ENCODE measurements at places on chromosomes 2 and 18.
A peak's percentile ranks its signal among the peaks of the same experiment; 100 is the strongest.

GRCh38 chr2:57093020-57093419, 909.2 kb downstream of the CCDC85A start:
- no peak for DNase-seq

DNA sequence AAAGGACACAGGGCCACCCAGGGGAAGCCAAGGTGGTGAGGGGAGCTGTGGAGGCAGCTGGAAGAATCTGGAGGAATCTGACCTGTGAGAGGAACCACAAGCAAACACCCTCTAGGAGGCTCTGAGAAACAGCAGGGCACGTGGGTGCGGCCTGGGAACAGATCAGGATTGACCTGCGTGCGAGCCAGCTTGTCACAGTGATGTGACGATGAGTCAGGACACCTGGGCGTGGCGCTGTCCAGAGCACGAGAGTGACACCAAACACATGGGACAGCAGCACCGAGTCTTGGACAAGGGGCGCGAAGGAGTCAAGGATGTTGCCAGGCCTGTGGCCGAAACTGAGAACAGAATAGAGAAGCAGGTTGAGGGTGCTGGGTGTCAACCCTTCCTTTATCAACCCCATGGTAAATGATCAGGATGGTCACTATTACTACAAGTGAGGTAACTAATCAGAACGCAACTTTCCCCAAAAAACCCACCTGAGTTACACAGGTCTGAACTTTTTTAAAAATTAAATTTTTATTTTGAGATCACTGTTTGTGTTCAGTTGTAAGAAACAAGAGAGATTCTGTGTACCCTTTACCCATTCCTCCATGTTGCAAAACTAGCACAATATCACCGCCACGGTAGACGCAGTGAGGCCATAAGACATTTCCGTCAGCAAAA, 637 bp upstream of the SFT2D3 start:
- DNase-seq, result peak; percentile 97

DNA sequence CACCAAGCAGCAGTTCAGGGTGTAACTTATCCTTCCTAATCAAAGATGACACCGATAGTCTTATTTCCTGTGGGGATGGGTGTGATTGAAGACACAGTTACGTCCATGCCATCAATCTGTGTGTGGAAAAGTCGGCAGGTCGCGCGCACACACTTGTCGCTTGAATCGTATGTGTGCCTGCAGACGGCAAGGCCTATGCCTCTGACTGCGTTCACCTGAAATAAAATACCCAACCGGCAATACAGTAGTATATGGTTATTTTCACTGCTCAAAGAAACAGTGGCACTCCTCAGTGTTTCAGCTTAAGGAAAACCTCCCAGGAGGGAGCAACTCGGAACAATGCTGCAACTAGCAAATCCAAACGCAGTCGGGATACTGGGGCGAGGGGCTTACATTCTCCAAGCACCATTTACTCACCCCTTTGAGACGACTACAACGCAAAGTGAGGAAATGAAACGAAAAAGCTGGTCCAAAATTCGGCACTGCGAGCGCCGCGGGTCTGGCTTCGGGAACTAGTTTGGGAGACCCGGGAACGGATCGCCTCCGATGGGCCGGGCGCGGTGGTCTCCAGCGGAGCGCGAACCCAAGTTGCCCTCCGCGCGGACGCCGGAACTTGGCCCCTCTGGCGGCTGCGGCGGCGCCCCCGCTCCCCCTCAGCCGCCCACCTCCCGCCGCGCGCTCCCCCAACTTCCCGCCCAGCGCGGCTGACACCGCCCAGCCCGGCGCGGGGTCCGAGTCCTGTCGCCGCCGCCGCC, 675 bp downstream of the PRKD3 start:
- peak; percentile 60 for DNase-seq

- DNase-seq, result peak; percentile 32
Observed at GRCh38 chr2:65159906-65160305, 30.0 kb upstream of the RAB1A start.

DNA sequence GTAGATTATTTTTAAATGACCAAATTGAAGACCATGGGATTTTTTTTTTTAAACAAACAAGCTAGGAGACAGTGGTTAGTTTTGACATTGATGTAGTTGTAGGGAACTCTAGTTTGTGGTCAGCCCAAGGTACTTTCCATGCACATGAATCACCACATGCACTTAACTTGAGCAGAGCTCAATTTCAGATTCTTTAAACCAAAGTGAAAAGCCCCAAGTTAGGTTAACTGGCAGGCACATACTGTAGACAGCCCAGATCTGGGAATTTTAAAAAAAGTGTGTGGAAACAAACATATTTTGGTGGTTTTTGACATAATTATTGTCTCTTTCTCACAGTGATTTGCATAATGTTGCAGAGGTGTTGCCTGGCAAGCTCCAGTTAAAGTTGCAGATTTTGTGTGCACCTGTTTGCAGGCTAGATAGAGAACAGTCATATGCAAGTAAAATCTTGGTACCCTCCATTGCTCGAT, 88.4 kb downstream of the BCL2L11 start:
- peak; percentile 71 for DNase-seq

All from RPMI8226 (cell line).